Activated CD8-positive, alpha-beta T cell treated with anti-CD3 and anti-CD28 coated beads for 36 hours (primary cell): ENCODE measurements at places on chromosomes 3 and 15. TPM values are rescaled to one million over a fixed set of nuclear protein-coding genes. Genes with fewer than 3 reads are reported as not detected.

DNA sequence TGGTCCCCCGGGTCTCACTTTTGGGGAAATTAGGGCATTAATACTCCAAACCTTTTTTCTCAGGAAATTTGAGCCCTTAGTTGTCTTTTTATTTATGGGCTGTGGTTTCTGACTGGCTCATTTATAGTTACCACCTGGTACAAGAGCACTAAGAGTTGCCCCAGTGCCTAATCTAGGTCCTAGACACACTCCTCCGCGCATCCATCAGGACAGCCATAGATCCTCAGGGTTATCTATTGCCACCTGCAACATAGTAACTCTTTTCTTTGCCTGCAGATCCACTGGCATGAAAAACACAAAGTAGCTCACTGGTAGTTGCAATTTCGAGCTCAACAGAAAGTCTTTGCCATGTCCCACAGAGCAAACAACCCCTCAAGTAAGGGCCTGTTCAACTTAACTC, 576.4 kb upstream of the ROBO2 start:
- no peak for DNase-seq

GRCh38 chr3:98326105-98326893, 27.4 kb upstream of the OR5K4 start:
- DNase-seq, result no peak

The ABI3BP gene
- not detected for total RNA-seq

- DNase-seq, result peak; percentile 42
These were observed 10.3 kb upstream of the KIF7 start for GRCh38 chr15:89665449-89666181.

The MCF2L2 gene
- total RNA-seq, result 3.7 TPM

- no peak for DNase-seq
These were observed 11.4 kb downstream of the ZIC1 start for GRCh38 chr3:147420353-147421183.

- DNase-seq, result no peak
These were observed 357.7 kb downstream of the TBC1D5 start for GRCh38 chr3:17384567-17385296.

DNA sequence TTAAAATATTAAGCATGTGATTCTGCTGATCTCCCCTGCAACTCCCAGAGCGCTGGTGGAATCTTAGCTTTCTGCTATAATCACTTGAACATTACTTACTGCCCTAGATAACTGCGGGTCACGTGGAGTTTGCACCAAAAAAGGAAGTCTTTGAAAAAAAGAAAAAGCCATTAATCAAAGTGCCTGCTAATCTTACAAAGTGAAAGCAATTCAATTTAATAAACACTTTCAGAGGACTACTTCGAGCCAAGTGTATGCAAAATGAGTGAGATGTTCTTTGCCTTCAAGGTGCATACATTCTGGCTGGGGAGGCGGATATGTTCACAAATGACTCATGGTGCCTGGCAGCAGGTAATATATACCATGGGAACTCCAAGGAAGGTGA, 109.9 kb upstream of the GAP43 start:
- DNase-seq, result no peak

DNA sequence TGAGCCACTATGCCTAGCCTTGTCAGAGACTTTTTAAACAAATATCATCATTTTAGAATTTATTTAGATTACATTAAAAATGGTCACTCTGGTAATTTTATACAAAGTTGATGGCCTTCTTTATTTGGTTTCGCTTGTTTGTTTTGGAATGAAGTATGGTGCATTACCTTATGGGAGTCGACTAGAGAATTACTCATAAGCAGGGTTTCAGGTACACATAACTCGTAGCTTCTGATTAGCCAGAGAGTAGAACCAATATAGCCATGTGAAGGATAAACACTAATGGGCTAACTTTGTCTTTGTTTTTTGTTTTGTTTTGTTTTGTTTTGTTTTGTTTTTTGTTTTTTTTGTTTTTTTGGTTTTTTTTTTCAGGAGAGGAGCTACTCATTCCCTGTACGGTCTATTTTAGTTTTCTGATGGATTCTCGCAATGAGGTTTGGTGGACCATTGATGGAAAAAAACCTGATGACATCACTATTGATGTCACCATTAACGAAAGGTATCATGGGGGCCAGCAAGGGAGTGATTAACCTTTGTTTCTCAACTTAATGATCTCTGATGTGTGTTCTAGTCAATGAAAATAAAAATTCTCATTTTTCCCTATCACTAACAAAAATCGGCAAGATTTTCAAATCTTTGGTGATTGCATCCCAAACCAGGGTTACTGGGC, 113.2 kb downstream of the IL1RAP start:
- no peak for DNase-seq

- DNase-seq, result no peak
These were observed 28.8 kb downstream of the ST6GAL1 start for GRCh38 chr3:186959029-186959624.

- DNase-seq, result no peak
These were observed 12.1 kb upstream of the APBA2 start for GRCh38 chr15:28873585-28874190.

The DHX36 gene
- 74.2 TPM for total RNA-seq

The ALPK3 gene
- total RNA-seq, result 0.16 TPM

DNA sequence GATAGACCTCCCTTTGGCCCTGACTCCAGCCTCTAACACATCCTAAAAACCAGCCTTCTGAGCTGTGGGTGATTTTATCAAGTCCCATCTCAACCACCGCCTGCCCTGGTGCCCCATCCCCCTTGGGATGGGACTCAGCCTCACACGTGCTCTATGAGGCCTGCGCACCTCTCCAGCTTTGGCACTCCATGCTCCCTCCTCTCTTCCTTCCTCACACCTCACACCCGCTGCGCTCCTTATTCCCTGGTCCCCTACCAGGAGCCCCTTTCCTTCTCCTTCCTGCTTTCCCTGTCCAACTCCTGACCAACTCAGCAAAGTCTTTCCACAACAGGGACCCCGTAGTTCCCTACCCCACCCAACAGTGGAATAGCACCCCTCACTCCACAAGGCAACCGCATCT, 18.4 kb upstream of the SLC6A1 start:
- no peak for DNase-seq

DNA sequence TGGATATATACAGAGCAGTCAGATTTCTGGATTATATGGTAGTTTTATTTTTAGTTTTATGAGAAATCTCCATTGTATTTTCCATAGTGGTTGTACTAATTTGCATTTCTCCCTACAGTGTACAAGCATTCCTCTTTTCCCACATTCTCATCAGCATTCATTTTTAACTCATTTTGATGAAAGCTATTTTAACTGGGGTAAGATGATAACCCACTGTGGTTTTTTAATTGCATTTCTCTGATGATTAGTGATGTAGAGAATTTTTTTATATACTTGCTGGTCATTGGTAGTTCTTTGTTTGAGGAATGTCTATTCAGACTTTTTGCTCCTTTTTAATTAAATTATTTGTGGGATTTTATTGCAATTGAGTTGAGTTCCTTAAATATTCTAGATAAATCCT, 903.6 kb downstream of the DIPK2A start:
- no peak for DNase-seq

GRCh38 chr3:139533781-139534454, 5.6 kb downstream of the RBP1 start:
- DNase-seq, result no peak

The RLBP1 gene
- total RNA-seq, result not detected

- DNase-seq, result no peak
These were observed 343.5 kb downstream of the NEK10 start for GRCh38 chr3:27025718-27026117.

DNA sequence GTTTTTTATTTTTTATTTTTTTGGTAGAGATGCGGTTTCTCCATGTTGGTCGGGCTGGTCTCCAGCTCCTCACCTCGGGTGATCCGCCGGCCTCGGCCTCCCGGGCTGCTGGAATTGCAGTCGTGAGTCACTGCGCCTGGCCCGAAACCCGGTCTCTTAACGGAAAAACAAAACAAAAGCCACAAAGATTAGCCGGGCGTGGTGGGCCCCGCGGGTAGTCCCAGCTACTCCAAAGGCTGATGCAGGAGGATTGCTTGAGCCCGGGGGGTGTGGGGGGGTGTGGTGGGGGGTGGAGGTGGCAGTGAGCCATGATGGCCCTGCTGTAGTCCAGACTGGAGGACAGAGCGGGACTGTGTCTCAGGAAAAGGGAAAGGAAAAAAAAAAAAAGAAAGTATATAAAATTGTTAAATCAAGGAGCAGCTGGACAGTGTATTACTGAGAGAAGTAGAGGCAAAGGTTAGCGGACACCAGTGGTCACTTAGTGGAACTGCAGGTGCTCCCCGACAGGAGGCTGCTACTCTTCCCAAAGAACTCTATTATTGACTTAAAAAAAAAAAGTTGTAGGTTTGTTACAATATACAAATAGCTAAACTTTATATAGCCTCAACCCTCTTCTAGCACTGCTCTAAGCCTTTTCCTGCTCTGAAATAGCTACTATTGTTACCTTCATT, 30.3 kb upstream of the TUBGCP5 start:
- DNase-seq, result no peak

The GASK1A gene
- not detected for total RNA-seq

DNA sequence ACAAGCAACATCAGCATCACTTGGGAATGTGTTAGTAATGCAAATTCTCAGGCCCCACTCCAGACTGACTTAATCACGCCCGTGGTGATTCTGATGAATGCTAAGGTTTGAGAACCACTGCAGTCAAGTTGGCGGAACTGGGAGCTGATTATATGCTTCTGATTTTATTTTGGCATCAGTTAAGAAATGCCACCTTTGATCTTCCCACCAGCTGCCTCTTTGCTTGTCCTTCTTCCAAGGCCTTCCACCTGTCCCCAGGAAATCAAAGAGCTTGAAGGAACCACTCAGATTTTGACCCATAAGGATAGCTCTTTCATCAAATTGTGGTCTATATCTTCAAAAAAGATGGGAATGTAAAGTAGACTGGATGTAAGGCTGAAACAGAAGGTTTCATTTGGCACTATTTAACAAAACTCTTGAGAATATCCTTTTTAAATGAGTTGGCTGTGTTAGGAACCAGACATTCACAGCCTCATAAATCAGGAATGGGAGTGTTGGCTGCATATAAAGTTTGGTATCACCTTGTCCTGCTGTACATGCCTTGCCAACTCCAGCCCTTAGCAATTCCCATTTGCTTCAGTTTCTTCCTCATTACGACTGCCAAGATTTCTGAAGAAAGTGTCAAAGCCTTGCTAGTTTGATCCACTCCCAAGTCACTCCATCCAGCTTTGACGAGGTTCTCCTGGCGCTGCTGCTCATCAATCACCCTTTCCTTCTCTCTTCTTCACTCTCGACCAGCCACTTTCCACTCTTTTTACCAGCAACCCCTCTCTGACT, 125.8 kb upstream of the NPHP3 start:
- DNase-seq, result no peak

DNA sequence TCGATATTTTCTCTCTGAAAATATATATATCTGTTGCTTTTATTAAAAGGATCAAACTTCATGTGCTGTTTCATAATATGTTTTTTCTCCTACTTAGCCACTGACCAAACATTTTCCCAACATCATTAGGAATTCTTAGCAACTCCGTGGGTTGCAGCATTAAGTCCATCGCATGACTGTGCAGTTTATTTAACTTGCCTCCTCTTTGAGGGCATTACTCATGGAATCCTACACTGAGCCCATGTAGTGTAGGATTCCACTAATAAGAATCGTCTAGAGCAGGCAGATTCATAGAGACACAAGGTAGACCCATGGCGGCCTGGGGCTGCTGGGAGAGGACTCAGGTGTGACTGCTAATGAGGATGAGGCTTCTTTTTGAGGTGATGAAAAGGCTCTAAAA, 49.3 kb downstream of the CMTM6 start:
- DNase-seq, result no peak

DNA sequence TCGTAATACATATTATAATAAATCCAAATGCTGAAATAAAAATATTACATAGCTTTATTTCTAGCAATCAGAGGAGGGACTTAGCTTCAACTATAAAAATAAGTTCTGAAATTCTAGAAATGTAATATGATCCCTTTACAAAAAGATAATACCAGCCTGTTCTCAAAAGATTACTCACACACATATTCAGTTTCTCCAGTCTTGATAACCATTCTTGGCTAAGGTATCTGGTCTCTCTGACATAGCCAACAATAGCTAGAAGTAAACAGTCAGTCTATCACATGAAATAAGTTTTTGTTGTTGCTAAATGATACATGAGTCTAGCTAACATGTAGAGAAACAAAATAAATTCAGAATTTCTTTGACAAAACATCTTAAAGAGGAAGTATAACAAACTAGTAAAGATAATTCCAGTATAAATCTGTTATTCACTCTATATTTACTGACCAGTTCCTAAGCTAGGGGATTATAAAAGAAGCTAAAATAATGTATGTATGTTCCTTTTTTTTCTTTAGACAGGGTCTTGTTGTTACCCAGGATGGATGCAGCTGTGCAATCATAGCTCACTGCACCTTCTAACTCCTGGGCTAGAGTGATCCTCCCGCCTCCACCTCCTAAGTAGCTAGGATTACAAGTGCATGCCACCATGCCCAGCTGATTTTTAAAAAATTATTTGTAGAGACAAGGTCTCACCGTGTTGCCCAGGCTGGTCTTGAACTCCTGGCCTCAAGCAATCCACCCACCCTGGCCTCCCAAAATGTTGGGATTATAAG, 170.6 kb downstream of the TBL1XR1 start:
- no peak for DNase-seq

DNA sequence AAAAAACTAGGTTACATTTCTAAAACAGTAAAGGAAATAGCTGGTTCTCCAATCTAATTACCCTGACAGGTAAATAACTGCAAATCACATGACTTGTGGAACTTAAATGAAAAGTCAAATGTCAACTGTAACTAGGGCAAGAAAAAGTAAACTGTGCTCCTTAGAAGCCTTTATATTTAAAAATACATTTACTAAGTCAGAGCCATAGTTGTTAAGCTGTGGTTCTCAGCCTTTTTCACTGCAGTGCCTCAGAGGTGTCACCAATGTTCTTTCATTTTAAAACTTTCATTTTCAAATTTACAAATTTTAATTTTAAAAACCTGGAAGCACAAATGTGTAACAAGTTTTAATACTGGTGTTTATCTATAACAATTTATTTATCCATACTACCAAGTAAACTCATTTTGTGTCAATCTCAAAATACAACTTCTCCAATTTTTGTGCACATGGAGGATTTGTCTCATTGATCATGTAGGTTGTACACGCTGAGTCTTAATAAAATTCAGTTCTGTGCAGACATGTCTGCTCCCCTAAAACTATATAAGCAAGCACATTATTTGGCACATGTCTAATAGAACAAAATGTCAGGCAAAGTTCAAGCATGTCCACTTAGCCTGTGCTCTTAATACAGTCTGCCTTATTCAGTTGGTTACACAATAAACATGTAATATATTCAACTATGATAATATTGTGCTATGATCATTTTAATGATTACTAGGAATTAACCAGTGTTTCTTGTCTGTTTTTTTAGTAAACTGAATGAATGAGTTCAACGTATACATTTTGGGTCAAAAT, 70.4 kb downstream of the DLG1 start:
- no peak for DNase-seq

- no peak for DNase-seq
These were observed 869.5 kb downstream of the SI start for GRCh38 chr3:164208821-164209220.

The CHAC1 gene
- total RNA-seq, result 22.6 TPM

DNA sequence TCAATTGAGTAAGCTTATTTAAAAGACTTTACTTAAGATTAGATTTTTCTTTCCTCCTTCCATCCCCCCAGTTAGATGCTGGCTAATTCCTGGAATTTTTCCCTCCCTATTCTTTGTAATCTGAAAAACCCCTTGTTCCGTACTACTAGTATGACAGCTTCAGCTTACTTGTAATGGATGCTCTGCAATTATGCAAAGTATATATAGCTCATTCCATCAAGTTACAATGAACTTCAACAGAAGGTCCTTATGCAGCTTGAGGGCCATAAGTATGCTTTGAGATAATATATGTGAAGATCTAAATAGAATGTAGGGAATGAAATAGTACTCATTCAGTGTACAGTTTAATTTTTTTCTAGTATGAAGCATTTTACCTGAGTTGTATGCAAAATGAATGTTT, 398.3 kb upstream of the NAALADL2 start:
- DNase-seq, result no peak
